Activated naive CD4-positive, alpha-beta T cell treated with anti-CD3 and anti-CD28 coated beads for 36 hours (primary cell): ENCODE measurements at places on chromosomes 6 and 20.

DNA sequence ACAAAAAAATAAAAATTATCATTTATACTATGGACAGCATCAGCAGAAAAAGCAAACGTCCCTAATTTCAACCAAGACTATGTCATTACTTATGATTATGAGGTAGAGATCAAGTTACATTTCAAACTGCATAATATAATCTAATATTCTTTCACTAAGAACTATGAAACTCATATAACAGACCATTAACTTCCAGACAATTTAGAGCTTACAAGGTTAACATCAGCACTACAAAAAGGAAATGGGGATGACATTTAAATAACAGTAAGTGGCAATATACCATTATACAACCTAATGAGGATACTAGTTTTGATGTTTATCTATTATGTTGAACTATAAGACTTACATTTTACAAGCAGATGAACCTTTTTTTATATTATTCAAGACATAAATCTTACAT, 261.0 kb upstream of the THEMIS start:
- no peak for DNase-seq

- DNase-seq, result no peak
Measured at GRCh38 chr6:43334466-43335095, 26.0 kb upstream of the CRIP3 start.

GRCh38 chr6:151286214-151286613, 46.4 kb downstream of the AKAP12 start:
- peak; percentile 10 for DNase-seq

GRCh38 chr6:152305672-152306071, 331.5 kb downstream of the SYNE1 start:
- DNase-seq, result no peak

- no peak for DNase-seq
Measured at GRCh38 chr6:15500078-15500740, 162.6 kb downstream of the DTNBP1 start.

GRCh38 chr6:53623497-53623896, 42.1 kb downstream of the KLHL31 start:
- no peak for DNase-seq

- DNase-seq, result no peak
Measured at GRCh38 chr6:15526212-15526701, 136.6 kb downstream of the DTNBP1 start.

DNA sequence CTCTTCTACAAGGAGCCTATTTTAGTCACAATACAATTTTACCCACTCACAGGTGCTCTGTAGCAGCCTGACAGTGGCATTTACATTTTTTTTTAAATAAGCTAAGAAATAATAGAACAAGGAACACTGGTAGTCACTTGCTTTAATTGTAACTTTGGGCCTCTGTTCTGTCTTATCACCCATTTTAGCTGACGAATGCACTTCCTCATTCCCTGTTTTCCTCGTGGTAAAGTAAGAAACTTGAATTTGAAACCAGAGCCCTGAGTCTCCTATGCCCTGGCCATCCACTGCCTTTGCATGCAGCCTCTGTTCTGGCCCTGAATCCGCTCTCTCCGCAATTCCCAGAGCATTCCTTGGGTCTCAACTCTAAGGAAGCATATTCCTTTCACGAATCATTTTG, 550.6 kb downstream of the PTPRT start:
- no peak for DNase-seq

DNA sequence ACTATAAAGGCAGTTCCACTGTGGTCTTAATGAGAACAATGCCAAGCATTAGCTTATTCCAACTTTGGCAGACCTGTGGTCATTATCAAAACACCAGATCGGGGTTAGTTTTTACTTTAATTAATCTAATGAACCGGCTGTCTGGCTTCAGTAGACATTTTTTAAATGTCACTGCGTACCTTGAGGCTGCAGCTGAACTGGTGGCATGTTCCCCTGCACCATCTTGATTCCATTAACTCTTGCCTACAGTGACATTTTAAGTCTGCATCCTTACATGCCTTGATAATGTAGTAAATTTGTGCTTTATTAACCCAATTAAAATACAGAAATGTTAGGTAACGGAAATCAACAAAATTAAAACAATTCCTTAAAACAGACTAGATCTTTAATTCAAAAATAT, 127.0 kb downstream of the KIF16B start:
- no peak for DNase-seq

DNA sequence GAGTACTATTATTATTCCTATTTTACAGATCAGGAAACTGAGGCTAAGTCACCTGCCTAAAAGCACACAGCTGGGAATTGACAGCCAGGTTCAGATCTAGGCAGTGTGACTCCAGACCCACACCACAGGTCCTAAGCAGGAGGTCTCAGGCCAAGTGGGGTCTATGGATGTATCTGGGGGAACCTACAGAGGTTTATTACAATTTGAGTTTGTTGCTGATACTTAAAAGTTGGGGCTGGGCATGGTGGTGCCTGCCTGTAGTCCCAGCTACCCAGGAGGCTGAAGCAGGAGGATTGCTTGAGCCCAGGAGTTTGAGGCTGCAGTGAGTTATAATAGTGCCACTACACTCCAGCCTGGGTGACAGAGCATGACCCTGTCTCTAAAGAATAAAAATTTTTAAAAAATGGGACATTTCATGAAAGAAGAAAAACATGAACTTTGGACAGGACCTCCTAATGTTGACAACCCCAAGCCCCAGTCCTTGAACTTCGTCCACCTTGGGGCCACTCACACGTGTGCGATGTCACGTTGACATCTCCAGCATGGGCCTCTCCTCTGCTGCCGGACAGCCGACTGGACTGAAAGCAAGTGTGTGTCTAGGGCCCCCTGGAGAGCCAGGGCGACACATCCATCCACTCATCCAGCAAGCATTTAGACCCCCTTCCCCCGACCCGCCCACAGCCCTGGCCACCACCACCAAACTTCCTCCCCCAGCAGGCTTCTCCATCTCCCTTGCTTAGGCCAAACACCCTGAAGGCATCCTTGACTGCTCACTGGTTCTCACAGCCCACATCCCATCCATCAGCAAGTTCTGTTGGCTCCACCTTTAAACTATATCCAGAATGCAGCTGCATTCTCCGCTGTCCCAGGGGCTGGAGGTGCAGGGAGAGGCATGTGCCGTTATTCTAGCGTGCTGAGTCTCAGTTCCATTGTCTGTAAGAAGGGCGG, 40.0 kb downstream of the NOL4L start:
- no peak for DNase-seq

- no peak for DNase-seq
Measured at GRCh38 chr6:118826096-118826495, 67.9 kb upstream of the ASF1A start.

DNA sequence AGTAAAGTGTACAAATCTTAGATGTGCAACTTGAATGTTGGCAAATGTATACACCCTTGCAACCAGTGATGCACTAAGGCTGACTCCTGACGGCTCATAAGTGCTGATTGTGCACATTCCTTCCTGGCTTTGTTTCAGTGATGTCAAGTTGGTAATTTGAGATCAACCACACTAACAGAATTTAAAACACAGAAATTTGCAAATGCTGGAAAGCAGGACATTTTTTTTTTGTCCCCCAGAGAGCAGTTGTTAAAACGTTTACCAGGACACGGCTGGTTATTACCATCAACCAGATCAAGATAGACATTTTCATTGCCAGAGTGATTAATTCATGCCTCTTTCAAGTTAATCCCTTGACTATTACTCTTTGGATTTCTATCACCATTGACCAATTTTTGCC, 735.6 kb downstream of the RFPL4B start:
- DNase-seq, result no peak

DNA sequence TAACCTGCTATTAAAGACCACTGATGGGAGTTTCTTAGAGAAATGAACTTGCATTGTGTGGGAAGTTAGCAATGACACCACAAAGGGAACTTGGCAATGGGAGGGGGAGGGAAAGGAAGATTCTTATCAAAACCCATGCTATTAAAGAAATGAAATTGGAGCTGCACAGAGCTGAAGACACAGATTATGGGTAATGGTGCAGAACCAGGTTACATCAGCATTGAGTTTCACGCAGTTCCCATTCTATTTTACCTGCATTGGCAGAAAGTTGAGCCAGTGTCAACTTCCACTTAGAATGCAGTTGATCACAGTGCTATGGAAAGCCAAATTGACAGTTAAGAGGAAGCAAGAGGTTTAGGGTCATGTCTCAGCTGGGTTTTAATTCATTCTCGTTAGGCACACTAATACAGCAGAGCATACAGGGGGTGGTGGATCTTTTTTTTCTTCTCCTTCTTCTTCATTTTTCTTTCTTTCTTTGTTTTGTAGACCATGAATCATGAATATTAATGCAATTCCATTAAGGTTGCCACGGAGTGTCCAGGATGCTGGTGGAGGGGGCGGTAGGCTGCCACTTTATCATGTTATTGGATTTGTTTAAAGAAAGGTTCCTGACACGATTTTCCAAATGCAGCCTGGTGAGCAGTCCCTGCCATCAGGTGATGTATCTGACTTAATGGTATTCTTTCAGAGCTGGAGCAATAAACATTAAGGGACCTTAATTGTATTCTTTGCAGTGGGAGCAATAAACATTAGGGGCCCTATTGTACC, 1092.0 kb upstream of the MAP3K7 start:
- no peak for DNase-seq

DNA sequence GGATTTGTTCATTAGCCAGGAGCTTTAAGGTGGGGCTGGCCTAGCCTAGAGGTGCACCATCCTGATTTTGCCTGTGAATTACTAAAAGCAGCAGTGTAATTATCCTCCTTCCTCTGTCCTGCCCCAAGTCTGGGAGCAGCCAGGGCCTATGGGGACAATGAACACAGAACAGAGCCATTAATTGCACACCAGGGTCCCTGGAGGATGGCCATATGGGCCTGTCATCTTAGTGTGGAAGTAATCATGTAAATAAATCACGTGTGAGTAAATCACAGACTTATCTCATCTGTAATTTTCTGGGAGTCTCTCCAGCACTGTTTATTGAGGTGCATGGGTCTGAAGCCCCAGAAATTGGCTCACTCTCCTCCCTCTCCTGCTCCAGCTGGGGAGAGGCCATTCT, 176.3 kb downstream of the LRFN2 start:
- DNase-seq, result no peak

DNA sequence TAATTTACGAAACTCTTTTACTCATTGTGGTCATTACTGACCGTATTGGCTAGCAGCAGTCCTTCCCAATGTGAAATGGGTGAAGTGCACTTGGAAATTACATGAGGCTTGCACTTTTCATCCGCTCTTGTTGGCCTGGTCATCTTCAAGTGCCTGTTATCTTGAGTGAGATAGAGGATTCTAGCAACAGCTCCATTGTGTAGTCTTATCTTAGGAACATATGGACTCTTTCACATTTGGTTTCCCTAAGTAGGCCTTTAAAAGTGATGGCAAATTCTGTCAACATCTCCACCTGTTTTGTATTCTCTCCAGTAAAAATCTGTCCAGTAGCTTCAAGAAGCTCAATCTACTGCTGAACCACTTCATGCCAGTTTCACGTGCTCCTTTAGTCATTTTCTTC, 114.8 kb upstream of the MARCKS start:
- DNase-seq, result no peak

- DNase-seq, result no peak
Measured at GRCh38 chr20:51366155-51366886, 176.2 kb downstream of the NFATC2 start.

DNA sequence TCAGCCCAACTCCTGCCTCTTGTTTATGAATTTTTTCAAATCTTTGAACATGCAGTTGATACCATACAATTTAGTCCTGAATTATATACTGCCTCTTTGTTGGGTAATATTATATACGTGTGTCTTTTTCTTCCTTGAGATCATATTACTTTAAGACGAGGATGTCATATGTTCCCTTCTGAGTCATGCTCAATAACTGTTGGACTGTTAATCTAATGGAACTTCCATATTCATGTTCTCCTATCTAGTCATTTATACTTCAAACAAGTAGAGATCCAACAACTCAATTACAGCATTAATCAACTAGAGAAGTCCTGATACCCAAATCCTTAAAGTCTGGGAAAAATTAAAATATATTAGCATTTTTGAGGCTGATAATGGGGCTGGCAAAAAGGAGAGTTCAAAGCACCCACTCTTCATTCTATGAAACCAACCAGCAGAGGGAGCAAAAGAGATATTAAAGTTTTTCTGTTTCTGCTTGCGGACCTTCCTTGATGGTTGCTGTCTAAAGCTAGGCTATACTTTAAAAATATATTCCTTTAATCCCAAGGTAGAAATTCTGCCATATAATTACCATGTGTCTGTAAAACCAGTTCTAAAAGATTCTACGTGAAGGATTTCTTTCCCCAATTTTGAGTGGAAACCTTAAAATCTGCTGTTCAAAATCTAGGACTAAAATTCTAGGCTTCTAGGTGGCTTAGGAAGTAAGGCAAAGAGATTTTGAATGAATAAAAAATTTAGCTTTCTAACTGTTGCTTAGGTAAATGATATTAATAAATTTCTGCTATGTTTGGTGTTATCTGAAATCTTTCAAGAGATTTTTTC, 498.9 kb downstream of the BCKDHB start:
- no peak for DNase-seq

GRCh38 chr20:23528867-23529431, 38.0 kb downstream of the CST8 start:
- no peak for DNase-seq

DNA sequence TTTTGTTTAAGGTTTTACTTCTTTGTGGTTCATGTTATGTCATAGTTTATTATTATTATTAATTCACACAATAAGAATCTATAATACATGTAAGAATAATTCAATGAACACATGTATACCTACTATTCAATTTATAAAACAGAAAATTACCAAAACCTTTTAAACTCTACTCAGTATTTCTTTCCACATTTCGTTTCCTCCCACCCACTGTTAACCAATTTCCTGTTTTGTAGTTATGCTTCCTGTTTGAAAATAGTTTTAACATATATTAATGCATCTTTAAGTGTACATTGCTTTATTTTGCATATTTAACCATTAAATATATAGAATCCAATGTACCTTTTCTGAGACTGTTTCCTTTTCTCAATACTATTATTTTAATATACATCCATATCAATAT, 397.9 kb upstream of the SPTLC3 start:
- DNase-seq, result no peak

DNA sequence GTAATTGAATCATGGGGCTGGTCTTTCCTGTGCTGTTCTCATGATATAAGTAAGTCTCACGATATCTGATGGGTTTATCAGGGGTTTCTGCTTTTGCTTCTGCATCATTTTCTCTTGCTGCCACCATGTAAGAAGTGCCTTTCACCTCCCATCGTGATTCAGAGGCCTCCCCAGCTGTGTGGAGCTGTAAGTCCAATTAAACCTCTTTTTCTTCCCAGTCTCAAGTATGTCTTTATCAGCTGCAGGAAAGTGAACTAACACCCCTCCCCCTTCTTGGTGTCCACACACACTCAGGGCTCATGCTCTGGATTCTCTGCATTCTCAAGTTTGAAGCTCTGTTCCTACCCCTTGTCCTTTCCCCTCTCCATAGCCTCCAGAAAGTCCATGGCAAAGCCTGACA, 107.1 kb downstream of the THBS2 start:
- DNase-seq, result no peak

DNA sequence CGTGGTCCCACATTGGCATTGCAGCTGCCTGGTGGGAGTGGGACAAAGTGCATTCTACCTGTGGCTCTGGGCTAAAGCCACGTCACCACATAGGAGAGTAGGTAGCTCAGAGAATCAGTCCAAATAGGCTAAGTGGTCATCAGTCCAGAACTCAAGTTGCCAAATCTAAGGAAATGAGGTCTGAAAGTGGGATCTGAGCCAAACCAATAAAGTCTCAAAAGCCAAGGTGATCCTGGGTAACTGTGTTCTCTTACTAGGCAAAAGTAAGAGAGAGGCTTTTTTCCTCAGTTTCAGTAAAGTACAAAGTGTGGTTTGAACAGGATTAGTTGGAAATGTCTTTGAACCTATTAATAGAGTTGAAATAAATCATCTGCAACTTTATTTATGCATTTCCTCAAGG, 68.6 kb upstream of the CNKSR3 start:
- no peak for DNase-seq
